ENCODE measurements at places on chromosomes 2 and 18.

DNA sequence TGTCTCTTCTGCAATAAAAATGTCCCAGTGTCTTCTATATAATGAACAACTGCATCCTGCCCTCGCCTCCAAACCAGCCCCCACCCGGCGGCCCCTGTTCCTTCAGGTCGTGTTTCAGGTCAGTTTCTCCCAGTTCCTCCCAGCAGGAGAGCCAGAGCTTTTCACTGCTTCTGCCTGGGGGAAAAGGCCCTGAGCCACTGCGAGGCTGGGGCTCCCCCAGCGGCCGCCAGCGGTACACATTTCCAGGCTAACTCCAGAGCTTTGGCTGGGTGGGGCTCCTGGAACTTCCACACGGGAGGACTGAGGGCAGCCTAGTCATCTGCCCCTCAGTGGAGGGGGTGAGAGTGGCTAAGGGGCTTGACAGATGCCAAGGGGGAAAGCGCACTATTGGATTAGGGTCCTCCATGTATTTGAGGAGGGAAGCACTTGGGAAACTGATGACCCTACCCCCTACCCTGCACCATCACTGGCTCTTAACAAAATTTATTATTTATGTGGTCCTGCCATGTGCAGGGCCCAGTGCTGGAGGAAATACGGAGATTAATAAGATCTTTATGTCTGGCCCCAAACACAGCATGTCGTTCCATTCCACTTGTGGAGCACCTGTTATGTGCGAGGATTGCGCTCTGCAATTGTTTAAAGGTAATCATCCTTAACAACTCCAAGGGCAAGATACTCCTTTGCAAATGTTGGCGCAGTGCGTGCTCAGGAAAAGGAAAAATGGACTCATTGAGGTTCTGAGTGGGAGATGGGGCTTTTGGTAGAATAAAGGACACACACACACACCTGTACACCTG, 17.3 kb upstream of the CYS1 start:
- peak; percentile 32 for DNase-seq

DNA sequence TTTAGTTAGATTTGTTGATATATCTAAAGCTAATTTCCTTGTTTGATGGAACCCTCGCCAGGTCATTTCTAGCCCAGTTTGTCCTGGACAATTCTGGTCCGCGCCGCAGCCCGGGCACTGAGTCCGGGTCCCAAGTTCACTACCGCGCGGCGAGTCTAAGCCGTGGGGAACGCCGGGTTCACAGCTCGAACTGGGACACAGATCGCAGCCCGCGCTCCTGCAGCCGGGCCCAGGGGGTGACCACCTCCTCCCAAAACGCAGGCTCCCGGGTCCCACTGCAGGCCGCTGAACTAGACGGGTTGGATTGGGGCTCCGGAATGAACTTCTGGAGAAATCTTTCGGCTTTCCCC, 681 bp downstream of the ACADL start:
- no peak for DNase-seq

DNA sequence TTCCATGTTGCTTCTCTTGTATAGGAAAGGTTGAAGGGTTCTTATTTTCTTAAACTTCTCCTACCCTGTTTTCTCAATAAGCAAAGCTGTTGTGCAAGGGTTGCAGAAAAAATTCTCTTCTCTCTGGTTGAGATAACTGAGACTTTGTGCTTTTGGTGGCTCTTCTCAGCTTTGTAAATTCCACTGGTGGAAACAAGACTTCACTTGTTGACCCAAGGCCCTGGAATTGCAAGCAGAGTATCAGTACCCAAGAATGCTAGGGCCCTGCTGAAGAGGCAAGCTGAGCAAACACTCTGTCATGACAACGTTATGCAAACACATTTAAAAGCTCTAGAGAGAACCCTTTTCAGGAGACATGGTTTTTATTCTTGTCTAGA, 294.7 kb upstream of the EPAS1 start:
- no peak for DNase-seq

DNA sequence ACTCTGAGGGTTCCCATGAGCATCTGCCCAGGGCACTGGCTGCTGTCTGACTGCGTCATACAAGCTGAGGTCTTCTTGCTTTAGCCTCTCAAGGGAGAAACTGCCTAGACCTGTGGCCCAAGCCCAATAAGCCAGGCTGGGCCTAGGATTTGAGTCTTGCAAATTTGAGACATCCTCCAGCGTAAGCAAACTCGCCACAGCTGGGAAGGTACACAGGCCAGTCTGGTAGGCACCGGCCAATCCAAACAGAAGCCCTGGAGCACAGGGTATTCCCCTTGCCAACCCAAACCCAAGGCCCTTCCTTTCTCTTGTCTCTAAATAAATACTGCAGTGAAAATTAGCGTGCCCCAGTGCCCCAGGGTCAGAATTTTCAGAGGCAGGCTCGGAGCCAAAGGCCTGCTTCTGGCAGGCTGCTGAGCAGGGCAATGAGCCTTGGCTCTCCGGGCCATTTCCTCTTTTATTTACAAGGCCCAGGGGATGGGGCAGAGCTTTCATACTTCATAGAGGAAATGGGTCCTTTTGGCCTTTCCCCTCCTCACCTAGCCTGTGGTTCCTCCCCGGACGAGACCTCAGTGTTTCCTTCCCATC, 33.3 kb downstream of the POLR1A start:
- DNase-seq = no peak

DNA sequence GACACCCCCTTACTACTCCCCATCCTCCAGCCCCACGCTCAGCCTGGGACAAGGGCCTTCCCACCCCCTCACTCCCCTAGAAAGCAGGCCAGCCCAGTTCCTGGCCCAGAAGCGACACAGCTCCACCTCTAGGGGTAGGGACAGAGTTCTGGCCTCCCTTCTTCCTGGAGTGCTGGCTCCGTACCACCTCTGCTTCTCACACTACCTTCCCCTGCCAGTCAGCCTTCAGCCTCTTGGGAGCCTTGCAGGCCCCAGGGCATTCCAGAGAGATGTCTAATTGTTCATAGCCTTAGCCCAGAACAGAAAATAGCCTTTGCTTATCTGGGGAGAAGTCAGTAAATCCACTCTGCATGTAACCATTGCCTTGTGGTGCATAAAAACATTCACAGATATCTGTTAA, 13.1 kb upstream of the CATIP start:
- no peak for DNase-seq

- DNase-seq = no peak
Observed at GRCh38 chr2:60311524-60311923, 241.9 kb downstream of the BCL11A start.

DNA sequence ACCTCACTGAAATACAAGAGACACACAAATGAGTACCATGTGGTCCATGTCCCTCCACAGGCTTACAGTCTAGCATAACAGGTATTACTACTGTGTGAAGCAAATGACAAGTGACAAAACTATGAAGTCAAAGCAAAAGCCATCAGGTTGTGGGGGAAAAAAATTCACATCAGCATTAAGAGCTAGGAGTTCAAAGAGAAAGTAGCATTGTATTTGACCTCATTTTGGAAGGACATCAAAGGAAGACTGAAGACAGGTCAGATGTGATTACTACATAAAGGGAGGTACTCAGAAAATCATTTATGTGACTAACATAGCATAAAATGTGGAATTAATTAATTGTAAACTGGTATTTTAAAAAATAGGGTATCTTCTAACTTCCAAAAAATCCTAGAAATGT, 224.2 kb downstream of the CDH2 start:
- no peak for DNase-seq

DNA sequence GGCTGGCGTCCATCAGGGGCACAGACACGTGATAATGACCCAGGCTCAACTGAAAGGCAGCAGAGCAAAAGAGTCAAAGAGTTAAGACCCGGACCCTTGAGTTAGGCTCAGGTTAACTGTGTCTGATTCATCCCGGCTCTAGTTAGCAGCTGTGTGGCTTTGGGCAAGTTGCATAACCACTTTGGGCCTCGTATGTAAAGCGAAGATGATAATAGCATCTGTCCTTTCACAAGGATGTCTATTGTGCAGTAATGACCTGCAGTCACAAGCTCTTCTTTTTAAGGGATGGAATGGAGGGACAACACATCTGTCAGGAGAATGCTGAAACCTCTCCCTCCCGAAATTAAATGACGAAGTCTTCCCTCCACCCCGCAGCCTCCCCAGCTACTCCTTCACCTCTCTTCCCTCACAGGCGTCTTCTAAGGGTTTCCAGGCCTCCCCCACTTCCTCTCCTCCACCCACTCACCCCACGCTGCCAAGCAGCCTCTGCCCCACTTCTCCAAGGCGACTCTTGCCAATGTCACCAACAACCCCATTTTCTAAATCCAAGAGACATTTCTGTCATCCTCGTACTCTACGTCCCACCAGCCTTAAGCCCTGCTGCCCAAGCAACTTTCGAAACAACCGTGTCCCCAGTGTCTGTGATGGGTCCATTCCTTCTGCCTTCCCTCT, 135.1 kb upstream of the ID2 start:
- DNase-seq = peak; percentile 75

- no peak for DNase-seq
Observed at GRCh38 chr2:20378341-20378740, 27.7 kb upstream of the PUM2 start.

- DNase-seq = no peak
Observed at GRCh38 chr2:203783496-203784203, 77.2 kb downstream of the CD28 start.

DNA sequence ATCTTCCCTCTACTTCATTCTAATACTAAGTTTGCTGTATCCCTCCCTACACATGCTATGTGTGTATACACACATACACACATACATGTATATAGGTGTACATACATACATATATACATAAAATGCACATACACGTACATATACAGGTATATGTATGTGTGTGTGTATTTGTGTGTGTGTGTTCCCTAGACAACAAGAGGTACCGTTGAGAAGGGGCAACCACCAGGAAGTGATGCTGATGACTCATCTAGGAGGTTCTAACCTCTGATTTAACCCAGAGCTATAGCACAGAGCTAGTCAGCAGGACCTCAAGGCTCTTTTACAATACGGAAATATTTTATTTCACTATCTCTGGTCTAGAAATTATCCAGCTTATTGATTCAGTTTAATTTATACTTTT, 139.2 kb downstream of the LAMA3 start:
- peak; percentile 34 for DNase-seq

GRCh38 chr2:105403783-105404698, 5.2 kb upstream of the FHL2 start:
- no peak for DNase-seq

GRCh38 chr2:41930807-41931566, 116.8 kb upstream of the PKDCC start:
- no peak for DNase-seq

GRCh38 chr2:191274413-191274815, 29.2 kb downstream of the MYO1B start:
- peak; percentile 16 for DNase-seq

DNA sequence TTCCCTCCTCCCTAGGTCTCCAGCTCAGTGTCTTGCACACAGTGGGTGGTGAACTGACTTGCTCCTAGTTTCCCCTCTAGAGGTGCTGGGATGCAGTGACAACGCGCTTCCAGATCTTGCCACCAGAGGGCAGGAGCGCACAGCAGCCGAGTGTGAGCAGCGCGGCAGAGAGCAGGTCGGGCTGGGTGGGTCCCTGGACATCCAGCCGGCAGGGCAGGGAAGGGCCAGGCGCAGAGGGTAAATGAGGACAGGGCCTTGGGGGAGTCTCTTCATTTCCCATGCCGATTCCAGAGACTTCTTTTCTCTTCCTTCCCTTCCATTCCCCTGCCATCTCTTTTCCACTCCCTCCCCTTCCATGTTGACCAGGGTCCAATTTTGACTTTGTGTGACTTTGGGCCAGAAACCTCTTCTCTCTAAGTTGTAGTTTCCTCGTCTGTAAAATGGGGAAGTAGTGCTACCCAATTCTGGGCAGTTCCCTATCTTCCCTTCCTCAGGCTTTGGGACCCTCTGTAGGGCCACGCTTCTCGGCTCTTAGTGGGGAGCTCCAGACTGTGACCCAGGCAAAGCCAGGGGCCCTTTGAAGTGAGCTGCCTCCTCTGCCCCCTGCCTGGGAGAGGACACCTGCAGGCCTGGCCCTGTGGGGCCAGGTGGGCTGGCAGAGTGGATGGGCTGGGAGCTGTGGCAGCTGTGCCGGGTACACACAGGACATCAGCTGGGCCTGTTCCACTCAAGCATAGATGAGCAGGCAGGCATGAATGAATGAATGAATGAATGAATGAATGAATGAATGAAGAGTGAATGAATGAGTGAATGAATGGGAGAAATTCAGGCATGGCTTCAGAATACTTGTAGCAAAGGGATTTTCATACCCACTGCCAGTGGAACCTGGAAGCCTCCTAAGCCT, 43.3 kb upstream of the TAF1B start:
- peak; percentile 46 for DNase-seq

DNA sequence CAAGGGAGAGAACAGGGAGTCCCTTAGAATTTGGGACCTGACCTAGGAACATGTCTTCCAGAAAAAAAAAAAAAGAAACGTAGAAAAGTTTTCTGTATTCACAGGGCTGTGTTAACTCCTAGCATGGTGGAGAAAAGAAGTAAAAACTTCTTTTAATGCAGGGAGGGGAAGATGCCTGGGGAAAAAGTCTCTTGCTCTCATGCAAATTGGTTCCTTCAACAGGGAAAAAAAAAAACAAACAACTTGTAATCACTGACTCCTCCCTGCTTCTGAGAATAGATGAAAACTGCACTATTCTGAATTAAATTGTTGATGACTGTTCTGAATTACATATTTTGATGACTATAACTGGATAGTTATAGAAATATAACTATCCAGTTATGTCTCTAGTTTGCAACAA, 933.2 kb downstream of the TRIB2 start:
- no peak for DNase-seq

GRCh38 chr2:235670974-235671787, 177.3 kb downstream of the AGAP1 start:
- no peak for DNase-seq

DNA sequence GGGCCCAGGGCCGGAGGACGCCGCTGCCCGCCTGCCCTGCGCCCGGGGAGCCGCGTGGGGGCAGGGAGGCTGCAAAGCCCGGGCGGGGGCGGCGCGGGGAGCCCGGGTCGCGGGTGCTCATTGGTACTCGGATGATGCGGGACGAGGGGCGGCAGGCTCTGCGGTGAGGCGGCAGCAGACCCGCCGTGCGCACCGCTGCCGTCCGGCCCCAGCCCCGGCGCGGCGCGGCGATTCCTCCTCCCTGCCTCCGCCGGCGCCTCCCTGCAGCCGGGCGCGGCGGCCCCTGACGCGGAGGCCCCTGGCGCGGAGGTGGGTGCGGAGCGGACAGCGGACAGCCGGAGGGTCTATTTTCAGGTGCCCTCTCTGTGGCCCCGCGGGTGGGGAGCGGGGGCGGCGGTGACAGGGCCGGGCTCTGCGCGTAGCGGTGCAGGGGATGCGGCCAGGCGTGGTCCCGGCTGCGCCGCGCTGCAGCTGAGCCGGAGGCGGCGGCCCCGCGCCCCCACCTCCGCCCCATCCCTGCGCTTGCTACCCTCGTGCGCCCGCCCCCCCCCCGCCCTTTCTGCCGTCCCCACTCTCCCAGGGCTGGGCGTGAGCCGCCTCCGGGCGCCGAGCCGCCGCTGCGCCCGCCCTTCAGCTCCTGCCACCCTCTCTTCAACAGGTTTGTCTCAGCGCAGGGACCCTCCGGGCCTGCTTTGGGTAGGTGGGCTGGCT, 640 bp downstream of the SPTBN1 start:
- DNase-seq = no peak

Measured in AML-193 (cell line).